ENCODE measurements at places on chromosomes 3 and 15. TPM values are rescaled to one million over a fixed set of nuclear protein-coding genes. Genes with fewer than 3 reads are reported as not detected.

- H3K27ac ChIP-seq: no peak overlapping the region
- H3K4me1 ChIP-seq: no peaks in the 10 kb centered on the region
- no peak for DNase-seq
- H3K27me3 ChIP-seq: no peaks in the 10 kb centered on the region
Observed at GRCh38 chr3:170278627-170279026, 56.4 kb downstream of the PRKCI start.

MUC20 gene
- total RNA-seq: 2.7 TPM

DNA sequence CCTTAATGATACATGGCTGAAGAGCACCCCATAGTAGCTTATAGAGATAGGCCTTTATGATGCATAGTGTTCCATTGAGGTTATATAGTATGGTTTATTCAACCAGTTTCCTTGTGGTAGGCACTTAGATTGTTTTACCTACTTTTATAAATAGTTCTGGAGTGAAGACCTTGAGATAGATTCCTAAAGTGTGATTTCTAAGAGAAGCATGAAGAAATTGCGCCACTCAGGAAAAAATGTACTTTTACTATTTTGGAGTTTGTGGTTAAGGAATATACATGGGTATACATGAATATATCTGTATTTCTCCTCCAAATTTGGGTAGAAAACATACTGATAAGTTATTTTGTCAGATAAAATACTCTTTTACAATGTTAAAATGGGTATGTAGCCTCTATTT, 70.5 kb downstream of the CHD2 start:
- H3K27ac ChIP-seq: no peak overlapping the region
- H3K4me1 ChIP-seq: peaks cover 48% of the 10 kb centered on the region
- H3K27me3 ChIP-seq: no peaks in the 10 kb centered on the region
- peaks cover 98% of the 10 kb centered on the region for H3K36me3 ChIP-seq
- no peak for DNase-seq

DNA sequence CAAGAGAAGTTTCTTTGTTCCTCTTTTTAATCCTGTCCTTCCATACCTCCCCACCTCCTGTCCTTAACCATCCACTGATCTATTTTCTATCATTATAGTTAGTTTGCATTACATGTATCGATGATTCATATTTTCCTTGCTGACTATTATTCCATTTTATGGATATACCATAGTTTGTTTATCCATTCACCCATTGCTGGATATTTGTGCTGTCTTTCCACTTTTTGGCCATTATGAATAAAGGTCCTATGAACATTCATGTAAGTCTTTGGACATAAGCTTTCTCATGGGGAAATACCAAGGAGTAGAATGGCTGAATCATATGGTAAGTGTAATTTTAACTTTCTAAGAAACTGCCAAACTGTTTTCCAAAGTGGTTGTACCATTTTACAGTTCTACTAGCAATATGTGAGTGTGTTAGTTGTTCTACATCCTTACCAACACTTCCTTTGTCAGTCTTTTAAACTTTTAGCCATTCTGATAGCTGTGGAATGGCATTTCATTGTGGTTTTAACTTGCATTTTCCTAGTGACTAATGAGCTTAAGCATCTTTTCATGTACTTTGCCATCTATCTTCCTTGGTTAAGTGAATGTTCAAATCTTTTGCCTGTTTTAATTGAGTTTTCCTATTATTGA, 11.7 kb downstream of the ATP6V1A start:
- DNase-seq: no peak
- H3K27me3 ChIP-seq: no peaks in the 10 kb centered on the region
- no peaks in the 10 kb centered on the region for H3K36me3 ChIP-seq
- H3K4me1 ChIP-seq: peaks cover 9% of the 10 kb centered on the region
- no peak overlapping the region for H3K4me3 ChIP-seq
- H3K27ac ChIP-seq: no peak overlapping the region

- DNase-seq: no peak
- no peak overlapping the region for H3K27ac ChIP-seq
- no peak overlapping the region for H3K4me3 ChIP-seq
- H3K4me1 ChIP-seq: peaks cover 8% of the 10 kb centered on the region
- H3K36me3 ChIP-seq: no peaks in the 10 kb centered on the region
Observed at GRCh38 chr15:59369597-59369996, 3.1 kb downstream of the MYO1E start.

TEX55 gene
- total RNA-seq: not detected

DNA sequence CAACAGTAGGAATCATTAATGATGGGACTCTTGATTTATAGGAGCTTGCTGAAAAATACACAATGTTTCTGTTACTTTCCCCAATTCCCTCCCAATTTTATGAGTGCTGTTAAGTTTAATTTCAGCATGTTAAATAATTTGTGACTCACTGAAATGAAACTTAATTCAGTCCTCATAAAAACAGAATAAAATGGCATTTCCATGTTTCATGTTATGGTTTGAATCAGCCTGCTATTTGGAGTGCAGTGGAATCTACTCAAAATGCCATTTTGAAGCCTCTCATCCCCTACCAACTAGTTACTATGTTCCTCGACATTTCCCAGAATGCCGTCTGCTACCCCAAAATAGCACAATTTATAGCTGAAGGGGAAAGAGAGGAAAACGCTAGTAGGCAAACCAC, 237.5 kb downstream of the ADAMTS17 start:
- no peaks in the 10 kb centered on the region for H3K4me1 ChIP-seq
- no peaks in the 10 kb centered on the region for H3K36me3 ChIP-seq
- H3K27me3 ChIP-seq: no peaks in the 10 kb centered on the region
- no peak overlapping the region for H3K4me3 ChIP-seq

DNA sequence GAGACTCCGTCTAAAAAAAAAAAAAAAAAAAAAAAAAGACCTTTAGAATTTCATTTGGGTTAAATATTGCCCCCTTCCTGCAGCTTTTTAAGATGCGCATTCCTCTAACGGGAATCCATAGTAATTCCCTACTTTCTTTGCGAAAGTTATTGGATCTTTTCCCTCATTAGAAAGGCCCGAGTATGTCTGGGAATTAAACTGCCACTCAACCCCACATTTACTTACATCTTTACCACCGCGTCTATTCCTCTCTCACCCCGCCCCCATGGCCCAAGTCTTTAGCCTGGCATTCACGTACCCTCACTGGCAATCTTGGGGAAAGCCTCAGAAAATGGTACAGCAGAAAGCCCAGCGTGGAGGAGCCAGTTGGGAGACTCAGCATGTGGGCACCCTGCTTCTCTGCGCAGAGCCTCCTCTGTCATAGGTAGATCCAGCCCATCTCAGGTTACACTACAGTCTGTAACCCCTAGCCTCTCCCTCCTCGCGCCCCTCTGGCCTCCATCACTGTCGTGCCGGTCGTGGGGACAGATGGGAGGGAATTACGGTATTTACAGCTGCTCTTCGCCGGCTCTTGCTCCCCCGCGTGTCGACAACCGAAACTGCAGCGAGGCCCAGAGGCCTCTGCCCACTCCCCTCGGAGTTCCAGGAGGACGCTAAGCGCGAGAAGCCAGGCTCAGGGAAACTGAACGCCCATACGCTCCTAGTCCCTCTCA, 6.4 kb upstream of the ANKDD1A start:
- H3K27ac ChIP-seq: peak overlapping the region; percentile 30
- peak; percentile 95 for DNase-seq
- H3K27me3 ChIP-seq: no peaks in the 10 kb centered on the region

DNA sequence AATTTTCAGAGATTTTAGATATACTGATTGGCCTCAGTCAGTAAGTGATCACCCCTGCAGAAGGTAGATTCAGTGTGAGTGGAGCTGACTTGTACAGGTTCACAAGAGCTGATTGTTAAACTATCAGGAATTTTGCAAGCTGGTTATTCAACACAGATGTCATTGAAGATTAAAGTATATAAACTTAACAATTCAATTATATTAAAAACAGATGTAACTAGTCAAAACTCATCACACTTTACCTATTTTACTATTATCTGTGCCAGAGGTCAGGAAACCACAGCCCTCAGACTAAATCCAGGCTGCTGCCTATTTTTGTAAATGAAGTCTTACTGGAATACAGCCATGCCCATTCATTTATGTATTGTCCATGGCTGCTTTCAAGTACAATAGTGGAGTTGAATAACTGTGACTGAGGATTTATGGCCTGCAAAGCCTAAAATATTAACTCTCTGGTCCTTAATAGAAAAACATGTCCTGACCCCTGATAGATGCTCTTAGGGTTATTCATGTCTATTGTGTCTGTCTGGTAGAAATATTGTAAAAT, 429.3 kb upstream of the PDZRN3 start:
- DNase-seq: no peak
- no peak overlapping the region for H3K4me3 ChIP-seq
- H3K36me3 ChIP-seq: no peaks in the 10 kb centered on the region
- H3K4me1 ChIP-seq: no peaks in the 10 kb centered on the region
- H3K27ac ChIP-seq: no peak overlapping the region
- no peaks in the 10 kb centered on the region for H3K27me3 ChIP-seq

DNA sequence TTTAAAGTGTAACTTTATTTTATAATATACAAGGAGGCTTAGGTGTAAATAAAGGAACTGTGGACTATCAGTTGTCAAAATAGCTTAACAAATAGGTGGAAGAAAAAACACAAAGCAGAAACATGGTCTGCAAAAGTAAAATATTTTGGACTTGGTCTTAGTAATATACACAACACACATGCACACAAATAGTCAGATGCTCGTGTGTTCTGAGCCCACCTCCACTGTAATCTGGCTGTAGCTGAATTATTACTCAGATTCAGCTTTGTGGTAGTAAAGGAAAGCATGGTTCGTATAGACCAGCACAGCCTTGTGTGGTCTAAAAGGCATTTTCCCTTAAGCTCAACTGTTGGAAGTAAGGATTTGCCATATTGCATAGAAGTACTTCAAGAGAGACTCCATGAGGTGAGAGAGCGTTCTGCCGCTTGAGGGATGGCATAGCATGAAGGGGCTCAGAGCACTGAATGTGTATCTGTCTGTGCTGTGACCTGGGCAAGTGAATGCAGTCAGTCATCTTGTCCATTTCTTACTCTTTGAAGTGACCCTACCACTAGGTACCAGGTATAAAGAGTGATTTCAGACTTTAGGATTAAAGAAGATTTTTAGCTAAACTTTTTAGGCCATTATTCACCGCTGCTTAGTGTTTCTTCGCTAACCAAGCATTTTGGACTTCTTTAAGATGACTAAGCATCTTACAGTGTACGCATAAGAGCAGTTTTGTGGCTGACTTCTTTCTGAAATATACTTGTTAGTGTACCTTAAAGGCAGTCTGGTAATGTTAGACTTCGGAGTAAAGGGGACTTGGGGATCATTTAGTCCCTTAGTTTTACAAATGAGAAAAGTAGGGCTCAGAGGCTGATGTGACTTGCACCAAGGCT, 15.2 kb downstream of the TPM1 start:
- H3K4me1 ChIP-seq: peaks cover 100% of the 10 kb centered on the region
- no peak for DNase-seq
- no peaks in the 10 kb centered on the region for H3K27me3 ChIP-seq
- H3K36me3 ChIP-seq: peaks cover 81% of the 10 kb centered on the region
- peak overlapping the region; percentile 97 for H3K27ac ChIP-seq

GRCh38 chr15:62348623-62349022, 183.5 kb upstream of the C2CD4B start:
- no peak overlapping the region for H3K27ac ChIP-seq
- no peaks in the 10 kb centered on the region for H3K27me3 ChIP-seq
- no peak overlapping the region for H3K4me3 ChIP-seq

TMEM207 gene
- not detected for total RNA-seq

IGF2BP2 gene
- total RNA-seq: 5.4 TPM

DNA sequence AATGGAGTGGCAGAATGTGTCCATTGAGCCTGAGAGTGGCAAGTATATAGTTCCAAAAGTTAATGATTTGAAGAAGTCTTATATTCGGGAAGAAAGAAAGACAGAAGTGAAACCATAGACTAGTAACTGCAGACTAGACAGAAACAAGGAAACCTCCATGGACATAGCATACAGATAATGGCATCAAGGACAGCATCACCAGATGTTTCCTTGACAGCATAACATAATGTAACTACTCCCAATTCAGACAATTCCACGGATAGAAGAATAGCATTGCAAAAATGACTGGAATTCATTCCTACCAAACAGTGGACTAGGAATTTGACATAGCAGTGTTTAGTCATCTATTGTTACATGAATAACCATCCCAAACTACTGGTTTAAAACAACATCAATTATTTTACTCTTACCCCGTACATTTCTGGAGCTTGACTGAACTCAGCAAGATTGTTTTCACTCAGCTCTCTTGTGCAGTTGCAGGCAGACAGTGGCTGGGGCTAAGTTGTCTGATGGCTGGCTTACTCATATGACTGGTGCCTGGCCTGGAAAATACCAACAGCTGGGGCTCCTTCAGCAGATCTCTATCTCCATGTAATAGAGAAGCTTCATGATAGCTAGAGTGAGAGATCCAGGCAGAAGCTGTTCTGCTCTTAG, 109.7 kb upstream of the GADL1 start:
- no peak overlapping the region for H3K4me3 ChIP-seq
- H3K36me3 ChIP-seq: no peaks in the 10 kb centered on the region
- no peaks in the 10 kb centered on the region for H3K27me3 ChIP-seq
- H3K27ac ChIP-seq: no peak overlapping the region

- peak overlapping the region; percentile 34 for H3K27ac ChIP-seq
- H3K36me3 ChIP-seq: no peaks in the 10 kb centered on the region
- no peak overlapping the region for H3K4me3 ChIP-seq
- no peaks in the 10 kb centered on the region for H3K27me3 ChIP-seq
- no peak for DNase-seq
Observed at GRCh38 chr3:154176036-154176435, 54.8 kb downstream of the ARHGEF26 start.

CDV3 gene
- 176 TPM for total RNA-seq

PLCL2 gene
- 5.9 TPM for total RNA-seq

SCN5A gene
- 1.0 TPM for total RNA-seq

- no peak overlapping the region for H3K27ac ChIP-seq
- H3K36me3 ChIP-seq: no peaks in the 10 kb centered on the region
- DNase-seq: no peak
- no peak overlapping the region for H3K4me3 ChIP-seq
- no peaks in the 10 kb centered on the region for H3K27me3 ChIP-seq
Observed at GRCh38 chr3:197227780-197228574, 70.4 kb downstream of the DLG1 start.

IQCF5 gene
- total RNA-seq: not detected

DNA sequence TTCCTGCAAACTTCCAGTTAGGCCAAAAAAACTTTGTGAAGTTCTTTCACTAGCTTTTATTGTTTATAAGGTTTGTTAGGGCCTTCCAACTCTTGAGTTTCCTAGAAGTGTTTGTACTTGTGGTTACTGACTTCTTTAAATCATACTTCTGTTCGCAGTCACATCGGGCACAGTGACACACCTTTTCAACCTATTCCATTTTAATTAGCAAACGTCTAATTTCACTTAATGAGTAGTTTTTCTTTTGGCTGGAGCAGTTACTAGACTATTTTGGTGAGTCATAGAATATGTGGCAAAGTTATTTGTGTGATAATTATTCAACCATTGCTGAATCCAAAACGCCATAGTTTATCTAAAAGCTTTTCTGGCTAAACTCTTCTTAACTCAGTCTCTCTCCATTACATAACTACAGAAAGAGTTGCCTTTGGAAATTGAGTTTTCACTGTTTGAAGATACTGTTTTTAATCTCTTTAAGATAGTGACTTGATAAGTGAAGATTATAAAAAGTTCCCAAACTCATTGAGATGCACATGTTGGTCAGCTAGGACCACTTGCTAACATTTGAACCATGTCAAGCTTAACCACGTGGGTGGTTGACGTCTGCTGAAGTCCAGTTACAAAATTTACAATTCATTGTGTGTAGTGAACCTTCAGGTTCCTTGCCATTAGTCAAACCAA, 21.5 kb downstream of the CNOT10 start:
- no peak overlapping the region for H3K4me3 ChIP-seq
- no peaks in the 10 kb centered on the region for H3K27me3 ChIP-seq
- DNase-seq: no peak
- peak overlapping the region; percentile 11 for H3K27ac ChIP-seq

GRK7 gene
- total RNA-seq: 0.11 TPM

ZIC4 gene
- total RNA-seq: not detected
